Left ventricle myocardium inferior (tissue), 1 donor: ENCODE measurements at places on chromosomes 16 and 17. TPM values are rescaled to one million over a fixed set of nuclear protein-coding genes. Genes with fewer than 3 reads are reported as not detected.

GNGT2 gene
- 2.2 TPM for total RNA-seq

GRCh38 chr17:70184770-70185169, 15.4 kb downstream of the KCNJ2 start:
- no peak for DNase-seq

DNA sequence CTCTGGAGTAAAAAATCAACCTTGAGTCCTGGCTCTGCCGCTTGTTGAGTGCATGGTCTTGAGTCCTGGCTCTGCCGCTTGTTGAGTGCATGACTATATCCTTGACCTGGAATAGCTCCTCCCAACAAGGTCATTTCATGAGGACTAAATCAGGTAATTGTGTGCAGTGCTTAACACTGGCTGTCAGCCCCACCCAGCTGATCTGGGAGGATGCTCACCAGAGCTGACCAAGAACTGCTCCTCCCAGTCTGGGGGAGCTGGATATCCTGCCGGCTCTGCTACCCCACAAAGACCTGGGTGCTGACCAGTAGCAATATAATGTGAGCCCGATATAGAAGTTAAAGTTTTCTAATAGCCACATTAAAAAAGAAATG, 20.7 kb upstream of the LGALS9 start:
- DNase-seq, result no peak

DNA sequence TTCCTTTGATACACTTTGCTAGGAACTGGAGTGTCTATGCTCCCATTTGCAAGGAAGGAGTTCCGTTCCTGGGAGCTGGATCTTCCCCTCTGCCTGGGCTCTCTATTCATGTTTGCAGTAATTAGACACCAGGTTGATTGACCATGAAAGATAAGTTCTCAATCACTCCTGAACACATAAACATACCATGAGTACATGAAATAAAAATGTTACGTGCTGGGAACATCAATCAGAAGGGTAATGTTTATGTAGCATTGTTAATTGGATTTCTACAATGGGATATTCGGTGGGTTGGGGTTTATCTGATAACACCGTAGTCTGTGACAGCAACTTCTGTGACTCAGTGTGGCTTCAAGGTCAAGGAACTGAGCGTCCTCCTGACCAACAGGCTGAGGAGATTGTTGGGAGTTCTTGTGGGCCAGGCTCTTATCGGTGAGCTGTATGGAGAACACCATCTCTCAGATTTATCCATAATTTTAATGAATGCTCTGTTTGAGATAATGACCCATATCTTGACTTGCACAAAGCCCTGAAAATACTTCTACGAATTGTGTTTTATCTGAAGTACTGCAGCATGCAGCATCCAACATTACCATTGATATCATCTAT, 136.4 kb downstream of the NPIPB5 start:
- no peak for DNase-seq

NTN1 gene
- 60.3 TPM for total RNA-seq

IL21R gene
- total RNA-seq, result 0.05 TPM

PRPSAP1 gene
- 30.7 TPM for total RNA-seq

GOSR2 gene
- total RNA-seq, result 41.9 TPM

- no peak for DNase-seq
These were observed 134.8 kb downstream of the XYLT1 start for GRCh38 chr16:17335826-17336529.

DNA sequence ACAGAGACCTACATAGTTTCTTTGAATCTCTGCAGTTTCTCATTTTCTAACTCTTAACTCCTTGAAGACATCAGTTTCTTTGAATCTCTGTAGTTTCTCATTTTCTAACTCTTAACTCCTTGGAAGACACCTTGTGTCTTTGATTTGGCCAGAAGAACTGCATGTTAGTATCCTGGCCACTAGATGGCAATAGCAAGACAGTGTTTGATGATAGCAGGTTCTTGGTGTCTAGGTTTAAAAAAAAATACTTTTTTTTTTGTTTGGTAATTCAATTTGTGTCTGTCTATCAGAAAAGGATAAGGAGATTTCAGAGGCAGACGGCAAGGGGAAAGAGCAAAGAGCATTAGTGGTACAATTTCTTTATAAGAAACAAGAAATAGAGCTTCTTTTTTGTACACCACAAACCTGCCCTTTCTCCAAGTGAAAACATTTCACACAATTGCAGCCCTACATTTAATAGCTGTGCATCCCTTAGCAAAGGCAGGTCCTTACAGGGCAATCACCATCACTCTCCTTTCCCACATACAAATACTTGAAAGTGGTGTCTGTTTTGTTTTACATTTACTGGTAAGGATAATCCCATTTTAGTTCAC, 1324.9 kb upstream of the CDH8 start:
- DNase-seq, result no peak

DNA sequence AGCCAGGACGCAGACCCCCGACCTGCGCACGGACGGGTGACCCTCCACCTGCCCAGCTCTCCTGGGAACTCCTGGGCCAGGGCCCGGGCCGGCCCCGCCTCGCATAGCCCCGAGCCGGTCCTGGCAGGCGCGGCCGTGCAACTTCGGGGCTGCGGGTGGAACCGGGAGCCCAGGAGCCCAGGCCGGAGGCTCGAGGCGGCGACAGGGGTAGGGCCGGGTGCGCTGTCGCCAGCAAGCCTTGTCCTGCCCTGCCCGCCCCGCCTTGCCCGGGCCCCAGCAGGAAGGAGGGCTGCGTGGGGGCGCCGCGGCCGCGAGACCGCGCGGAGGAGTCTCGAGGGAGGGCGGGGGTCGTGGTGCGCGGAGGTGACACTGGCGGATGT, 408 bp downstream of the LMF1 start:
- DNase-seq, result no peak

- no peak for DNase-seq
These were observed 1.6 kb downstream of the SUMO2 start for GRCh38 chr17:75181110-75181509.

DNA sequence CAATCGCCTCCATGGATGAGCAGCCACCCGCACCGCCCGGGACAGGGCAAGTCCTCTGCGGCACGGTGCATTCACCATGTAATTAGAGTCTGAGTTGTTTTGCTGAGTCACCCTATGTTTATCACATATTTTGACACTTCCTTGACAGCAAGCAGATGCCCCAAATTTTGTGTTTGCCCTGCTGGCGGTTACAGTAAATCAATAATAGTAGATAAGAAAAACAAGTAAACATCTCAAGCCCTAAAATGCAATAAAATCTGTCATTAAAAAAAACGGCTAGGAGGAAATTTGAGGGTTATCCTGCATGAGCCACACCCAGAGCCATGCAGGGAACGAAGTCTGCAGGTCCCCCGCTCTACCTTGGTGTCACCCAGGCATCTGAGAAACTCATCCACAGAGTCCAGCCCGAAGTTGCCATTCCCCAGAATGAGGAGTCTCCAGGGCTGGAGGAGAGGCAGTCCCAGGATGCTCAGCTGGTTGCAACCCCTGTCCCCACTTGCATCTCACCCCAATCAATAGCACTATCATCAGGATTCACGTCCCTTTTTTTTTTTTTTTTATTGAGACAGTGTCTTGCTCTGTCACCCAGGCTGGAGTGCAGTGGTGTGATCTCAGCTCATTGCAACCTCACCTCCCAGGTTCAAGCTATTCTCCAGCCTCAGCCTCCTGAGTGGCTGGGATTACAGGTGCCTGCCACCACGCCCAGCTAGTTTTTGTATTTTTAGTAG, 16.5 kb upstream of the ST6GALNAC1 start:
- no peak for DNase-seq

DNA sequence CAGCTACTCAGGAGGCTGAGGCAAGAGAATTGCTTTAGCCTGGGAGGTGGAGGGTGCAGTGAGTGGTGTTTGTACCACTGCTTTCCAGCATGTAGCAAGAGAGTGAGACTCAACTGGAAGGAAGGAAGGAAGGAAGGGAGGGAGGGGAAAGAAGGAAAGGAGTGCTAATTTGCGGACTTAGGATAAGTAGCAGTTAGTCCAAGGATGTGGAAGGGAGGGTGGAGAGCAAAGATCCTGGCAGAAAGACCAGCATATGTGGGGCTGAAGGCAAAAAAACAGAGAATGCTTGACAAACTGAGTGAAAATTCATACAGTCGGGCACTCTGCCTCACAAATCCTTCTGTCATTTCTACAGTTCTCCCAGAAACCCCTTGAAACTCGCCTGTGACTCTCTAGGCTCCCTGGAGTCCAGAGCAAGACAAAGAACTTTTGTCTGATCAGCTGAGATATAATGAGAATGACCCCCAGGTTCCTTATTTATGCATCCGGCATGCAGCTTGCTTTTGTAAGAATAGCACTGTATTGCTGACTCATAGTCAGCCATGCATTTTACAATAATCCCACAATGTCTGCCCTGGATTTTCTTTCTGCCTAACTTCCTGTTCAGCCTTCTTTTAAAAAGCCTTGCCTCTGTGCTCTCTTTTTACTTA, 31.5 kb downstream of the CDK5RAP3 start:
- no peak for DNase-seq

- no peak for DNase-seq
These were observed 123.5 kb downstream of the RGS9 start for GRCh38 chr17:65260626-65261025.

YBX2 gene
- 0.77 TPM for total RNA-seq

DNA sequence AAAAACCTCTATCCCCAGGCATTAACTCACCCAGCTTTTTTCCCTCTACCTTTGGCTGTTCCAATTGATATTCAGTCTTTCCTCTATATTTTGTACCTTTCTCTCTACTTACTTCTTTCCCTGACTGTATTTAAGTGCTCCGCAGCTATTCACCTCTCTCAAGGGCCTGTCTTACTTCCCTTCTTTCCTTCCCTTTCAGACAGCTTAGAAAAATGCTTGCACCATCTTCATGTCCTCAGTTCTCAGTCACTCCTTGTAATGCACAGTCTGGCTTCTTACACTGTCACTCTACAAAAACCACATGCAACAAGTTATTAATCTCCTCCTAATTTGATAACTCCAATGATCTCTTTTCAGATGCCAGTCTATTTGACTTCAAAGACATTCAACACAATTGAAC, 163.4 kb downstream of the PHKB start:
- DNase-seq, result no peak

- DNase-seq, result no peak
These were observed 157.6 kb downstream of the SLC39A11 start for GRCh38 chr17:72934927-72935326.

ASPA gene
- 2.8 TPM for total RNA-seq

DNA sequence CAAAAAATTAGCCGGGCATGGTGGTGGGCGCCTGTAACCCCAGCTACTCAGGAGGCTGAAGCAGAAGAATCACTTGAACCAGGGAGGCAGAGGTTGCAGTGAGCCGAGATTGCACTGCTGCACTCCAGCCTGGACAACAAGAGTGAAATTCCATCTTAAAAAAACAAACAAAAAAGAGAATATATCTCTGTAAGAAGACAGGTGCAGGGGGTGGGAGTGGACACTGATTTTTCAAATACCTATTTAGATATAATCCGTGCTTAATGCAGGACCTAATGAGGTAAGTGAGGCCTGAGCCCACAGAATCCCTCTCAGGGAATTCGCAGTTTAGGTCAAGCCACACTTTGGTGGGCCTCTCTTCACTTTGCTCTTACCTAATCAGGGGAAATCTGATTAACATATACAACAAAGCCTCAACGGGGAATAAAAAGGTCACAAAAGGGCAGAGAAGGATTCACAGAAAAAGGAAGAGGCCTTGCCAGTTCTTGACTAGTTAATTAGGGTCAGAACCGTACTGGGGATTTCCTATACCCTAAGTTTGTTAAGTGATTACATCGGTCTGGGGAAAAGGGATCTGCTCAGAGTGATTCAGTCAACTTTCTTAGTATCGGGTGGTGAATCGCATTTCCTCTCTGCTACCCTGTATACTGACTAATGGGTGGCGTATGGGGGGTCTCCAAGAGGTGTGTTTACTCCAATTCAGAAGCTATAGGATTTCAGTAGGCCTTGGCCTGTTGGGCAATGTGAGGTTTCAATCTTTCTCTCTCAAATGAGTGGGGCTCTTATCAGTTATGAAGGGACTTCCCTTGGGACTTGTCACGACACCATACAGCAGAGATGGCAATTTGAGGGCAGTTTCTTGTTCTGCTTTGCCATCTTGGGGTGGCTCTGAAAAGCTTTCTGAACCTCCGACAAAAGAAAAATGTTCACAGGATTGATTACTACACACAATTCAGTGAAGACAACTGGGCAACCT, 1.9 kb upstream of the NFAT5 start:
- DNase-seq, result no peak

KRTAP1-1 gene
- not detected for total RNA-seq

GRCh38 chr17:48997103-48997826, at the start of gene IGF2BP1:
TSS of gene IGF2BP1 (plus strand) at chr17:48997385. CDS start at chr17:48997746, 361 bp downstream.
- no peak for DNase-seq

DNA sequence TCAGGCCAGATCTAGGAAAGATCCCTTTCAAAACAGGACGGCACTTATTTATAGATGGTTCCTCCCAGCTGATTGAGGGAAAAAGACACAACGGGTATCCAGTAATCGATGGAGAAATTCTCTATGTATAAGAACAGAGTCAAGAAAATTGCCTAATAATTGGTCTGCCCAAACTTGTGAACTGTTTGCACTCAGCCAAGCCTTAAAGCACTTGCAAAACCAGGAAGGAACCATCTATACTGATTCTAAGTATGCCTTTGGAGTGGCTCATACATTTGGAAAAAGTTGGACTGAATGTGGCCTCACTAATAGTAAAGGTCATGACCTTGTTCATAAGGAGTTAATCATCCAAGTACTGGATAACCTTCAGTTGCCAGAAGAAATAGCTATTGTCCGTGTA, 5.9 kb downstream of the HPR start:
- no peak for DNase-seq

- DNase-seq, result no peak
These were observed 119.6 kb downstream of the CCDC182 start for GRCh38 chr17:57625511-57625910.

DNA sequence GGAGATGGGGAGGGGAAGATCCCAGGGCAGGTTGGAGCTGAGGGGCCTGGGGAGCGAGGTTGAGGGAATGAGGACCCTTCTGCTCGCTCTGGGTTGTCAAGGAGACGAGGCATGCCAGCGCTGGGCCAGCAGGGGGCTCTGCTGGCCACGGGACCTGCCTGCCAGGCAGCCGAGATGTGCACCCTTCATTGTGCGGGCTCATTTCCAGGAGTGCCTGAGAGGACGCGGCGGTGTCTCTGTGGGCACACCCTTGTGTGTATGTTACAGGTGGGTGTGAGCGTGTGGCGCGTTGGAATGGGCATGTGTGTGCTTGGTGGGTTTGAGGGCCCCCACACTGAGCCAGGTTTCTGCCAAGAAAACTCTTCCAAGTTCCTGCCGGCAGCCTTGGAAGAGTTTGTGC, 15.9 kb downstream of the ARHGAP23 start:
- DNase-seq, result peak; percentile 72

- no peak for DNase-seq
These were observed 375.7 kb upstream of the DYNLRB2 start for GRCh38 chr16:80164966-80165550.

DNA sequence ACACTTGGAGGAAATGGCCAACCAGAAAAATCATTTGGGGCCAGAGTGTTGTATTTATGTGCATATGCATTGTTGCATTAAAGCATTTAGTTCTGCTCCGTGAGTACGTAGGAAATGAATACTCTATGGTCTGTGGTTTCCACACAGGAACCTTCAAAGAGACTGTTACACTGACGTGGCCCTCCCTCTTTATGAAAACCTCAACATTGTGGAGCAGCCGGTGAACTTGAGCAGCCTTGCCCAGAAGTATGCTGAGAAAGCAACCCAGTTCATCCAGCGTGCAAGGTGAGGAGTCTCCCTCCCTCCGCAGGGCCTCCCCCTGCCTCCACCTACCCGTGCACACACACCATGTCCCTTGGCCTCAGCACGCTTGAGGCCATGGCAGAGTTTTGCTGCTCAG, 65.2 kb downstream of the ARSG start:
- DNase-seq, result no peak

CXCL16 gene
- 3.1 TPM for total RNA-seq
